Pons (tissue), 1 donor: ENCODE measurements at places on chromosomes 12 and 14.

GRCh38 chr12:50102646-50103309, 1.0 kb upstream of the GPD1 start:
- no peak for DNase-seq

DNA sequence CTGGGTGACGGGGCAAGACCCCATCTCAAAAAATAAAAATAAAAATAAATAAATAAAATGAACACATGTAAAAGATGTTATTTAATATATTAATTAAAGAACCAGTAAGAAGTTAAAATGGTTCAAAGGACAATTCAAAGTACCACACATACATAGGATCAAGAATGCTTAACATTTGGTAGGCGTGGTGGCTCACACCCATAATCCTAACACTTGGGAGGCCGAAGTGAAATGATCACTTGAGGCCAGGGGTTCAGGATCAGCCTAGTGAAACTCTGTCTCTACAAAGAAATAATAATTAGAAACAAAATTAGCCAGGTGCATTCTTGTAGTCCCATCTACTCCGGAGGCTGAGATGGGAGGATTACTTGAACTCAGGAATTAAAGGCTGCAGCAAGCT, 53.3 kb downstream of the SPATS2 start:
- DNase-seq: no peak

DNA sequence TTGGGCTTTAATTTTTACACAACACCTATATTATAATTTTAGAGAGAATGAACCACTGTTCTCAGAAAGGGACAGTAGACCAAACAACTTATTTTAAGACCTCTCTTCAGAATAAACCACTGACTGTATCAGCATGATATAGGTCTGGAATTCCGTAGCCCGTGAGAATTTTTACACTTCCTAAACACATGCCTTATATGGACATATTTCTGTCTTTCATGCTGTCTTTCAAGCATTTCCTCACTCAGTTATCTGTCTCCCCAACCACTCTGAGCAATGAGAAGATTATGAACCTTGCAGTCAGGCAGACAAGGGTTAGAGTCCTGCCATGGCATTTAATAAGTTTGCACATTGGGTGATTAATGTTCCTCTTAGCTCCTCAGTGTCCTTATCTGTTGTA, 17.4 kb upstream of the NEUROD4 start:
- DNase-seq: no peak

GRCh38 chr12:5742258-5742657, 202.8 kb downstream of the ANO2 start:
- no peak for DNase-seq
